Stimulated activated CD8-positive, alpha-beta memory T cell treated with anti-CD3 and anti-CD28 coated beads, Interleukin-12 subunit alpha, Interleukin-12 subunit beta, amount 100 ng/mL, for 4 hours (primary cell): ENCODE measurements at places on chromosomes 12 and 14.
A peak's percentile ranks its signal among the peaks of the same experiment; 100 is the strongest.

- no peak for DNase-seq
Observed at GRCh38 chr12:2035431-2036055, 17.2 kb upstream of the CACNA1C start.

- DNase-seq, result no peak
Observed at GRCh38 chr14:98622208-98623051, 649.6 kb downstream of the BCL11B start.

GRCh38 chr14:24300326-24300980 is 803 bp downstream of the NOP9 start:
- no peak for DNase-seq

GRCh38 chr12:53980802-53981496 is 4.0 kb upstream of the HOXC10 start:
- DNase-seq, result no peak

DNA sequence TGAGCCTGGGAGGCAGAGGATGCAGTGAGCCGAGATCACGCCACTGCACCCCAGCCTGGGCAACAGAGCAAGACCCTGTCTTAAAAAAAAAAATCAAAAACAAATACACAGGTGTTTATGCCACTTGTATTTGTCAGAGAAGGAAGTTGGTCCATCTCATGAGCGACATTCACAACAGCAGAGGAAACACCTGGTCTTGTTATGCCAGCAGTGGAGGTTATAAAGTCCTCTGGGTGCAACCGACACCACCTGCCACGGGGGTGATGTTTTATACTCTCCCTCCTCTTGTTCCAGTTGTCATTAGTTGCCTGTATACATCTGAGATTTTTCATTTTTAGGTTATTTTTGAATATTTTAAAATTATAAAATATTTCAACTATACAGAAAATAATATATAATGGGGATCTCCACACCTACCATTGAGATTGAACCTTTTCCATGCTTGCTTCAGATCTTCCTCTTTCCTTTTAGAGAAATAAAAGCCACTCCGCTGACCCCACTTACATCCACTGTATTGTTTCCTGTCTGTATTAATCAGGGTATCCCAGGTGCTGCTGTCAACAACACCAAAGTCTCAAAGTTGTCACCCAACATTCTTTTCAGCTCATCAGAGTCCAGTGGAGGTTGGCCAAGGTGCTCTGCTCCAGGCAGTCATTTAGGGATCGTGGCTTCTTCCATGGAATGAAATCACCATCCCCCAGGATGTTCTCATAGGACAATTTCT is 65.1 kb downstream of the RNFT2 start:
- DNase-seq, result no peak

- no peak for DNase-seq
Observed at GRCh38 chr14:69171569-69171968, 18.6 kb upstream of the DCAF5 start.

DNA sequence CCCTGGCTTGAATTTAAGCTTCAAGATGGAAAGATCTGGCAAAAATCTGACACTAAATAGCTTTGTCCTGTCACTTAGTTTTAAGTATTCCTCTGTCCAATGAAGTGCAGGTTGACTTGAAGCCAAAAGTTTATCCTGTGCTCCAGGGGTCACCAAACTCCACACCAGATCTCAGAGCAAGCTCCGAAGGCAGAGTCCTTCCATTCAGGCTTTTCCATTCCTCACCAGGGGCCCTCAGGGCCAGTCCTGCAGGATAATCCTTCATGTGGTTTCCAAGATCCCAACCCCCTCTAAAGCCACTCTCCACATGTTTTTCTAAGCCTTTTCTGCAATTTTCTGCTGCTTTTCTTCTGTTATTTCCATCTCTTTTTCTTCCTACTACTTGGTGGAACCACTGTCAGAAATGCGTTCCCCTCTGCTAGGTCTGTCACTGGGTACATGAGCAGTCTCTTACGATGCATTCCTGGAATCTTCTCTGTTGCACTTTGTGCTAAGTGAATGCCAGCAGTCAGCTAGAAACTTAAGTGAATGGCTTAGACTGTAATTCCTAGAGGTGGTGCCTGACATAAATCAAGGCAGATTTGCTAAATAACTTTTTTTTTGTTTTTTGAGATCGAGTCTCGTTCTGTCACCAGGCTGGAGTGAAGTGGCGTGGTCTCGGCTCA is 251.4 kb downstream of the MSRB3 start:
- no peak for DNase-seq

GRCh38 chr12:91106283-91106682 is 5.0 kb downstream of the LUM start:
- no peak for DNase-seq

DNA sequence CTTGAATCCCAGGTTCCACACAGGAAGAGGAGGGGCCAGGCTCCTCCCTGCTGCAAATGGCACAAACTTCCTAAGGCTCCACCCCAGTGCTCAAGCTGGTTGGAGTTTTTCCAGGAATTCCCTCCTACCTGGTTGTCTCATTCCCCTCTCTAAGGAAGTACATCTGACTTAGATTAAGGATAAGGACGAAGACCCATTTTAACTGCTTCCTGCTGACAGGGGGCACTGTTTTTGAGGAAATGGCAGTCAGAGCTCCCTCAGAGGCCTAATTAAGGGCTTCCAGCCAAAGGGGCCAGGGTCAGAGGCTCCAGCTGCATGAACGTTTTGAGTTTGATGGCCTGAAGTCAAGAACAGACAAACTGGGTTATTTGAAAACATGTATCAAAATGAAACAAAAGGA is 1084.7 kb downstream of the SLC6A15 start:
- no peak for DNase-seq

GRCh38 chr14:99971941-99972747 is 93.1 kb upstream of the EVL start:
- DNase-seq, result peak; percentile 4
